Activated CD8-positive, alpha-beta T cell treated with anti-CD3 and anti-CD28 coated beads, Interleukin-2, amount 10 ng/mL, durations not matched to agents 7 days and 5 days (primary cell): ENCODE measurements at places on chromosomes 16 and 17. TPM values are rescaled to one million over a fixed set of nuclear protein-coding genes. Genes with fewer than 3 reads are reported as not detected.

Gene MYO15A
- 0.34 TPM for total RNA-seq

Gene TCAP
- total RNA-seq: 1.8 TPM

Gene C17orf50
- not detected for total RNA-seq

Gene KCNJ2
- total RNA-seq: not detected
